ENCODE measurements at places on chromosomes 2 and 18.
A peak's percentile ranks its signal among the peaks of the same experiment; 100 is the strongest.

- no peak for DNase-seq
Observed at GRCh38 chr2:241632478-241633325, 4.3 kb downstream of the THAP4 start.

DNA sequence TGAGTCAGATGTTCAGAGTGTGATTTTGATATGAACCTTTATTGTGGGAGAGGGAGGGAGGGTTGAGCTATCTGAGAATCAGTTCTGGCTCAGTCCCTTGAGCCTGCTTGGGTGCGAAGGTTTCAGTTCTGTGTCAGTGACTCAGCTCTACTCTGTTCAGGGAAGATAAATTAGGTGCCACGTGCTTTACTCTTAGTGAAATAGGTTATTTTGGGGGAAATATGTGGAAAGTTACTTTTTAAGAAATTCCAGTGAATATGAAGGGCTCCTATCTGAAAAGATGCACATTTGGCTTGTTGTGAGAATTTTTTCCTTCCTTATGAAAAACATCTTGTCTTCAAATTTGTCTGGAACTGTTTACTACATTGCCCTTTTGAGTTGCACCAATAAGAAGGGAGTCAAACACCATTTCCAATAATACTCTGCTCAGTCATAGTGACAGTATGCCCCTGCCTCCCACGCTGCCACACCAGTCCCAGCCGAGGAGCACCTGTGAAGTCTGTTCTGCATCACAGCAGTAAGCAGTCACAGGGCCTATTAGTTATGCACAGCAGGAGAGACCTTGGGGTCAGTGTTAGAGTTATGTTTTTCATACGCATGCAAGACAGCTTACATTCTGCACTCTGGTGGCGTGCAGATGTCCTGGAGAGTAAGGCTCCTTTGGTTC is 32.8 kb upstream of the DNAH7 start:
- DNase-seq = no peak

GRCh38 chr2:24050041-24050979 is 769 bp downstream of the FKBP1B start:
- no peak for DNase-seq

GRCh38 chr18:58562146-58562998 is 66.5 kb downstream of the ALPK2 start:
- DNase-seq = no peak

- no peak for DNase-seq
Observed at GRCh38 chr18:25345081-25345866, 6.7 kb downstream of the ZNF521 start.

GRCh38 chr2:29192526-29192925 is 77.3 kb downstream of the CLIP4 start:
- no peak for DNase-seq

- DNase-seq = no peak
Observed at GRCh38 chr2:12073217-12073852, 326.9 kb downstream of the LPIN1 start.

DNA sequence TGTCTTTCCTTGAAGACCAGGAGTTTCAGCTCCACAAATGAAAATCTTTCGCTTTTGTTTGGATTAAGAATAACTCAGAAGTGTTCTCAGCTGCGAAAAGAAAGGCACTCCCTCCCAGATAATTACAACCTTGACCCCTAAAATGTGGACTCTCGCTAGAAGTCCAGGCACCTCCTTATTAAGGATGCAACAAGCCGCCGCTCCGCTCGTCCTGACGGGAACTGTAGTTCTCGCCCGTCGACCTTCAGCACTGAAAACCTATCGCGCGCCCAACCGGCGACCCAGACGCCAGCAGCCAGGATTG is 559 bp downstream of the IMMT start:
- DNase-seq = no peak

GRCh38 chr18:24802456-24802855 is 342.0 kb downstream of the HRH4 start:
- DNase-seq = no peak

DNA sequence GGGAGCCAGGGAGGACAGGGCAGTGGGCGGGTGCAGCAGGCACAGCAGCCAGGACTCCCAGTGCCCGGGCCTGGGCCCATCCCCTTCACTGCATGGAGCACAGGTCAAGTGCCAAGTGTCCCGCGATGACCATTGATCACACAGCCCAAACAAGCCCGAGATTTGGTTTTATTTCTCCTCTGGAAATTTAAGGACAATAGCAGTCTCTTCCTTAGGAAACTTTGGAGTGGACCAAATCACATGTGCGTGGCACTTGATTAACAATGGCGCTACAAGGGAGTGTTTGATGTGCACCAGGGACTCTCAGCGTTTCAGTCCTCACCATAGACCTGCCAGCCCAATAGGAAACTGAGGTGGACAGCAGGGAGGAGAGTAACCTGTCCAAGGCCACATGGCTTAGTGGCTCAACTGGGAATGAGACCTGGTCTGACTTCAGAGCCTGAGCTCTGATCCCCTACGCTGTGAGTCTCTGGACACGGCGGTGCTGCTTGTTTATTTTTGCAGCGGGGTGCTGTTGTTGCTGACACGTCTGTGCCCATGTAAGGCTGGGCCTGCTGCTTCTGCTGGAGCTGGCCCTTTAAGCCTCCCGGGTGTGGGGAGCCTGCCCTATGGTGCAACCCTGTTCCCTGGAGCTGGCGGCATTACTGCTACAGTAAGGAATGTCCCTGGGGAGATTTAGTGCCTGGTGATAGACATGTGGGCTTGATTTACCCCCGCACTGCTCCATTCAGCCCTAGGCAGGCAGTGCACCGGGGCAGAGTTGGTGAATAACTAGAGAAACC is 194.2 kb downstream of the INHBB start:
- DNase-seq = no peak

DNA sequence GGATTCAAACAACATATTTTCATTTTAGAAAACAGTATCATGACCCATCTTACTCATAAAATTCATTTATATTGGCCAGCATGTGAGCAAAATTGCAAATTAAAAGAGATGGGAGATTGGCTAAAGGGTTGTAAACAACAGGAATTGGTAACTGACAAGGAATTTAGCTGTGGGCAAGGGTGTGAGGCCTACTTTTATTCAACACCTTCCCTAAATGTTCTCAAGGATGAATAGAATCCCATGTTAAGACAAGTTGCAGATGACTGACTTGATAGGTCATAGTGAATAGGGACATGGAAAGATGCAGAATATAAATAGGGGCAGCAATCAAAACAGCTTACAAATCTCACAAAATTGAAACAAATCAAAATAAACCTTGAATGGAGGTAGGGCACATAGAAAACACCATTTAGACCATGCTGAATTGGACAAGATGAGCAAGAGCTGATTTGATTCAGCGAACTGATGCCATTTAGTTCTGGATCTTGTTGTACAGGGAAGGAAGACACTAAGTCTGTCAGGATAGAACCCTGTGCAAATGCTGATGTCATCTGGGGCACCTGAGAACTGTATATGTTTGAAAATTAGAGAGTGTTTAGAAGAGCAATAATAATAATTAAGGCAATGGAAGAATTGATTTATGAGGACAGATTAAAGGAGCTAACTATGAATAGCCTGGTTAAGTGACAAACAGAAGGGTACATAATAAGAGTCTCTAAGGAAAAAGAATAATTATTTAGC is 509.7 kb downstream of the ZEB2 start:
- DNase-seq = no peak

DNA sequence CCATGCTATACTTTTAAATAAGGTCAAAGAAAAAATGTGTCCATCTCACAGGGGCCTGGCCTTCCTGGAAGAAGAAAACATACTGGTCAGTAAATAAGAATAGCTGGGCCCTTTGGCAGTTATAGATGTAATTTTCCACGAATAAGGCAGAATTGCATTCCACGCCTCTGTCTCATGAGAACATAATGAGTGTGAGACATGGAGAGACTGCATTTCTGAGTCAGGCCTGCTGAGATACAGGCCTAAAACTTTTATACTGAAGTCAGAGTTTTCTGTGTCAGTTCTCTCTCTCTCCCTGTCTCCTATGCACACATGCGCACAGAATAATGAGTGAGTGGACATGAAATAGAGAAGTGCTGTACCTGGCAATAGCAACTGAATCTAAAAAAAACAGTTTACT is 20.4 kb upstream of the IL1R1 start:
- no peak for DNase-seq

GRCh38 chr2:1632002-1632348 is 112.3 kb downstream of the PXDN start:
- DNase-seq = no peak

- no peak for DNase-seq
Observed at GRCh38 chr2:47190188-47190881, 35.2 kb upstream of the STPG4 start.

- DNase-seq = no peak
Observed at GRCh38 chr18:75183973-75184493, 24.9 kb downstream of the PTGR3 start.

DNA sequence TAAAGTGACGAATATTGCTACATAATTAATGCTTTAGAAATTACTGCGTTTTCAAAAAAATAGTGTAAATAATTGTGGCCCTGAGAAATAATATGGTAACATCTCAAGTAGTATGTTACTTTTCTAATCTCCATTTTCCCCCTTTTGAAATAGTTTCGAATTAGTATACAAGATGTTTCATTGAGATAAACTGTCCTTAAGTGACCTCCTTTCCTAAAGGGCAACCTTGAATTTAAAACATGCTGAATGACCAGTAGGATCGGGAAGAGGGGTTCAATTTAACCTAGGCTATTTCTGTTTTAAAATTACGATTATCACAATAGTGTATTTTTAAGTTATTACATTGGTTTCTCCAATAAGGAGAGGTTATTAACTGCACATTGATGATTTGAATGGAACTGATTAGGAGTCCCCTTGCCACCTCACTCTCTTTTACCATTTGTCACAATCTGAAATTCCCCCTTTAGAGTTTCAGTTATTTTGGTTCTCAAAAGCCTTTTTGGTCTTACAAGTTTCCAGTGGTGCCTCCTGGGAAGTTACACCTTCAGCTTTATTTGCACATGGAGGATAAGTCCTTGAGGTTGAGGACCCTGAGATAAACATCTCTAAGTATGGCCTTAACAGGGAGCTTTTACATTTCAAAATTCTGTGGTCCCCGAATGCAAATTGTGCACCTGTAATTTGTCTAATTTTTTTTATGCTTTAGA is 2.3 kb downstream of the ACTR3 start:
- DNase-seq = peak; percentile 13
